ENCODE measurements at places on chromosomes 2 and 18. TPM values are rescaled to one million over a fixed set of nuclear protein-coding genes. Genes with fewer than 3 reads are reported as not detected.

DNA sequence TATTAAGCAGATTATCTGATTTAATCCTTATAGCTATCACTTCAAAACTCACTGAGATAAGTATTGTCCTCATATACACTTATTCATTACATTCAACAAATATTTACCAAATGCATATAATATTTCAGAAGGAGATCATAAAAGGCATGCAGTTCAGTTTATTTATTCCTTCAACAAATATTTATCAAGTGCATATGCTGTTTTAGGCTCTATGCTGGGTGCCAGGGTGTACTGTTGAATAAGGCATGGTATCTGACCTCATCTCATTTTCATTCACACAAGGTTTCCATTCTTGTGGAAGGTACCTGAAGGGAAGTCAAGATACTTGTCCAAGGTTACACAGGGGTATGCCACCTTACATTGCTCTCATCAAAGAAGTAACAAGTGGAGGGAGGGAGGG, 213.0 kb downstream of the INSIG2 start:
- DNase-seq, result no peak

DNA sequence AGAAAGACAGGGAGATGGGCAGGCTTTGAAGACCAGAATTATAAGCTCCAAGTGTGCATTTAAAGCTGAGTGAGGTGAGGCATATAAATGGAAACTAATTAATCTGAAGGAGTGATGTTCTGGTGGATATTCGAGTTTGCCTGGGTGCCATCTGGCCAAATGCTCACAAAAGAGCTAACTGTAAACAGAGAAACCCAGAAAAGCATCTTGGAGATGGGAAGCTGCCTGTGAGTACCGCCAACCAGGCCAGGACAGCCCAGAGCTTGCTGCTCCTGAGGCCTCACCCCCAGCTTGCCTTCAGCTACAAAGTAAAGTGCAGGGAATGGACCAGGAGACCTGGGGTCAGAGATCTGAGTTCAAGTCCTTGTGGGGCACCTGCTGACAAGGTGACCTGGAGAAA, 446.1 kb upstream of the MYT1L start:
- no peak for DNase-seq

GRCh38 chr2:148999451-148999921, 39.0 kb upstream of the LYPD6B start:
- DNase-seq, result no peak

PLEKHH2 gene
- total RNA-seq, result 12.0 TPM

POTEC gene
- total RNA-seq, result not detected

- no peak for DNase-seq
Observed at GRCh38 chr18:26614374-26614773, 66.0 kb upstream of the KCTD1 start.

- DNase-seq, result no peak
Observed at GRCh38 chr2:64998658-64999061, 9.5 kb downstream of the SLC1A4 start.

DNA sequence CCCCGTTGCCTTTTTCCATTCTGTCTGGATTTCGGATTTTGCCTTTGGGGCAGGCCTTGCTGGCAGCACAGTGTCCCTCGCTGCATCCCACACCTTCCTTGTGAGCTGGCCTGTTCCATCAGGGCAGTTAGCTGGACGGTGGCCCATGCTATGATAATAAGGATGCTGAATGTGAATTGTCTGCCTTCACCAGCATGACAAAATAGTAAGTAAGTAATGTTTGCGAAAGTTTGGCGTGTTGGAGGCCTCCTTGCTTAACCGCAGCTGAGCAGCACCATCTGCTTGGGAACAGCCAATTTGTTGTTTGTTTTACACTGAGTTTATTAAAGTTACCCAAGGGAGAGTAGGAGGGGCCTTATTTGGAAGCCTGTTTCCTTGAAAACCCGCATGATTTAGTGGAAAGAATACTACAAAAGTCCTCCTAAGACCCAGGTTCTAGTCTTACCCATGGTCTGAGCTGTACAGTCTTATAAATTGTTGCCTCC, 469.7 kb upstream of the FANCL start:
- no peak for DNase-seq

DNA sequence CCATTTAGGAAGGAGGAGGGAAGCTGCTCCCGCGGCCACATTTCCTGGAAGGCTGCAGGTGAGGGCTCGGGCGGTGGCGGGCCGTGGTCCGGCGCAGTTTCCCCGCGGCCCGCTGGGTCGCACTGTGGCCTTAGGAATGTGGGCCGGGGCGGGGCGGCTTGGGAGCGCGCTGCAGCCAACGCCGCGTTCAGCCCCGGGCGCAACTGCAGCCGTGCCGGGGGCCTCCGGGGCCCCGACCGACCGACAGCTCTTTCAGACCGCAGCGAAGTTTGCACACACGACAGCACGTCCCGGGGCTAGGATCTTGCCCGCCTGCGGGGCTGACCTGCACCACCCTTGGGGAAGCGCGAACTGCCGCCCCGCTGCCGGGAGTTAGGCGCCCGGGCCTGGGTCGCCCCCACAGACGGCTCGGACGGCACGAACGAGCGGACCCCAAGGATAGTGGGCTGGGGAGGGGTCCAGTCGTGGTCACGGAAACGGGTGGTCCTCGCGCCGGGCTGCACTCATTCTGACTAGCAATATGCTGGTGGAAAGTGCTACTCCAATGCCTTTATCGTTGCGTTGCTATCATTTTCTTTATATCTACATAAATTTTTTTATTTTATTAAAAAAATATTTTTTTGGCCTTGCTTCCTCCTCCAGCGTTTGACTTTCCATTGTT, 69.9 kb upstream of the DLX2 start:
- peak; percentile 84 for DNase-seq

GRCh38 chr18:50454387-50454988, 79.6 kb downstream of the SKA1 start:
- DNase-seq, result no peak

GRCh38 chr2:75495862-75496261, 64.9 kb downstream of the EVA1A start:
- DNase-seq, result no peak

- no peak for DNase-seq
Observed at GRCh38 chr2:191831410-191831994, 15.4 kb downstream of the CAVIN2 start.

DNA sequence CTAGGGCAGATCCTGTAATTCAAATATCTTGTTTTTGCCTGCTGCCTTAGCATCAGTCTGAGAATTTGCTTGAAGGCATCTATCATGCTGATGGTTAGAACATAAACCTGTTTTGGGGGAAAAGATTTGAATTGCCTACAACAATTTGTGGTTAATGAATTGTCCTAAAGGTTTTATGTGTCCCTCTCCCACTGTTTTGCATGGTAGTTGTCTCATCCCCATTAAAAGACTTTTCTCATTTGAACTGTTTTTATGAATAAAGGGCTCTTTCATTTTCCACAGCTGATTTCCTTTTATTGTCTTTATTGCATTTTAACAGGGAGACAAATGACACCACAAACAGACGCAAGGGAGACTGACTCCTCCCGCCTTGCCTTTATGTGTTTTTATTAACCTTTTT, 275.6 kb downstream of the PIK3C3 start:
- DNase-seq, result no peak

DNA sequence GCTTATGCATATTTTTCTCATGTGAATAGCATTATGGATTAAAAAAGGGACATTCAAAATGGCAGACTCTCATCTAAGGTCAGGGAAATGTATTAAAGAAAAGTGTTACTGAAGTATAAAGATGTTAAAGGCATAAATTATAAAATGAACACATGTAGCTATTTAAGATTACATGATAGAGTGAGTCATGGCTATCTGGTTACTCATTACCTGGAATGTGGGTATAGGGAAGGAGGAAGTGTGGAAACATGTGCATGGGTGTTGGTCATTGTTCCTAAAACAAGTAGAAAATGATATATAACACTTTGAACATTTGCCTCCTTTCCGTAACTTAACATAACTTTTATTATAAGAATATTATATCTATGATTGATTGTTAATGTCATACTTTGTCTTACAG, 66.4 kb downstream of the MYO1B start:
- DNase-seq, result no peak
